ENCODE measurements at places on chromosomes 2 and 18. TPM values are rescaled to one million over a fixed set of nuclear protein-coding genes. Genes with fewer than 3 reads are reported as not detected.

GRCh38 chr18:62211325-62211828 is 24.3 kb downstream of the RELCH start:
- no peak for DNase-seq

DNA sequence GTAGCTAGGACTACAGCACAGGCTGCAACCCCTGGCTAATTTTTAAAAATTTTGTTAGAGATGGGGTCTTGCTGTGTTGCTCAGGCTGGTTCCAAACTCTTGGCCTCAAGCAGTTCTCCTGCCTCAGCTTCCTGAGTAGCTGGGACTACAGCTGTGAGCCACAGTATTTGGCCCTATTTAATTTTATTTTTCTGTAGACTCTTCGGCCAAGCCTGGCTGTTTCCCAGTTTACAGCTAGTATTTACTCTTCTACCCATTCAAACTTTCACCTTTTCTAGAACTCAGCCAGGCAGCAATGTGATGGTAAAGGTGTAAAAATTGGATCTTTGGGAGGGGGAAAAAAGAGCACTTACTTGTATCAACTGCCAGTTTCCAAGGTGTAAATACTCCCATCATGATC is 35.3 kb downstream of the SH3RF3 start:
- DNase-seq: no peak

- no peak for DNase-seq
These were observed 54.2 kb downstream of the SEMA4F start for GRCh38 chr2:74708296-74708695.

The GAL3ST2 gene
- 0.92 TPM for polyA plus RNA-seq

The MAPRE3 gene
- 16.8 TPM for polyA plus RNA-seq
